ENCODE measurements at places on chromosomes 2 and 18.

GRCh38 chr2:129934044-129934822 is 45.2 kb upstream of the RAB6C start:
- DNase-seq: no peak

DNA sequence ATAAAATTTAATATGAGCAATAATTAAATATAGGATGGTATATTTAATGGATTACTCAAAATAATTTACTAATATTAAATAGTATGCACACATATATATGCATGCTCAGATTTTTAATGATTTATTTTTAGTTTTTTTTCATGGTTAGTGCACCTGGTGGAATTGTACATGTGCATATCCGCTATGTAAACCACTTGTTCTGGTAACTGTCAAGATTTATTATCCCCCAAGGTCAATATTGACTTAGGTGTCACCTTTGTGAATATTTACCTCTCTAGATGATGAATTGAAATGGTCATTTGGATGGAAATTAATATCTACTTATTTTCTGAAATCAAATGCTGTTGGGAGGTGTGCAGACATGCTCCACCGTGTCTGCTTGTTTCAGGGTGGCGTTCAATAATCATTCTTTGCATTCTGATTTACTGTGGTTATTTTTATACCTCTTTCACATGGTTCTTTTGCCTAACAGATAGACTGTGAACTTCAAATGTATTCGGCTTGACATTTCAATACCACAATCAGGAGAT is 14.7 kb downstream of the CNTNAP5 start:
- DNase-seq: no peak

DNA sequence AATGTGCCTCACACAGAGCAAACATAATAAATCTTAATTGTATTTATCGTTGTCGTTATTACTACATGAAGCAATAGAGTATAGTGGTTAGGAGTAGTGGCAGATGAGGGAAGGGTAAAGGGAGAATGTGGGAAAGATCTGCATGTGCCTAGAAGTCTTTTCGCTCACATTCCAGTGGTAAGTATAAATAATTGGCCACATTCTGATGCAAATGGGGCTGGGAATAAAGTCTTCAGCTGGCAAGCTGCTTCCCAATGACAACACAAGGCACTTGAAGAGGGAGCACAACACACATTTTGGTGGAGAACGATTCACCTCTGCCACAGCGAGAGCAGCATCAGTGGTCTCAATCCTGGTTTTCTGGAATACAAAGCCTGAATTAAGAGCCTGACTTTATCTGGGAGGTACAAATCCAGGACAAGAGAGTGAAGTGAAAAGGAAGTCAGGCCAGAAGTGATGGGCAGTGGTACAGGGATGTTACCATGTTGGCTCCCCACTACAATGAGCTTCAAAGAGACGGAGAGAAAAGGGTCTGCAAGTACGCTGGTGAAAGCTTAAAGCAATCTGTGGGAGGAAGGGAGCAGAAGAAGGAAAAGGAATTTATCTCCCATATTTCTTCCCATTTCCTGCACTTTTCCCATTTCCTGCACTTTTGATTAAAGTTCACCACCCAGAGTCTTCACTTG is 112.3 kb downstream of the ARHGAP15 start:
- DNase-seq: no peak

DNA sequence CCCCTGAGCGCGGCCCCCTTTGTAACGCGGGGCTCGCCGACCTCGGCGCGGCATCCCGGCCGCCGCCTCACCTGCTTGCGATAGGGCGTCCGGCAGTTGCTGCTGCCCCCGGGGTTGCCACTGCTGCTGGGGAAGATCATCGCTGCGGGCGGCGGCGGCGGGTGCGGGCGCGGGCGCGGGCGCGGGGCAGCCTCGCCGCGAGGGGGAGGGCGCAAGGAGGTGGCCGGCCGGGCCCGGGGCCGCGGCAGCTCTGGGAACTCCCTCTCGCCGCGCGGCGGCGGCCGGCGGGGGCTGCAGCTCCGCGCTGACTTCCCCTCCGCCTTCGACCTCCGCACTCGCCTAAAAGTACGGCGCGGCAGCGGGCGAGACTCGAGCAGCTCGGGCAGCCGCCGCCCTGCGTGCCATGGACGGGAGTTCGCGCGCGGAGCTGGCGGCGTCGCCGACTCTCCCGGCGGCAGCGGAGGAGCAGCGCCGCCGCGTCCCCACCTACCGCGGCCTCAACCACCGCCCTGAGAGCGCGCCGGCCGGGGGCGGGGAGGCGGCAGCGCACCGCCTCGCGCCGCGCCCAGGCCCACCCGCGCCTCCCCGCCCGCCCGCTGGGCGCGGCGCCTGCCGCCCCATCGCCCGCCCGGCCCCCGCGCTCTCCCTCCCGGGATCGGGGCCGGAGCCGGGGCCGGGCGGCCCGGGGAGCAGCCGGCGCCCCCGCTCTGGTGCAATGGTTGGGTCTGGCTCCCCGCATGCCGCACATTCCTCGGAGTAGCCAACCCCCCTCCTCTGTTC is 86.0 kb downstream of the RBMS1 start:
- peak; percentile 35 for DNase-seq

- DNase-seq: no peak
Observed at GRCh38 chr18:45014047-45014501, 333.4 kb downstream of the SETBP1 start.

- no peak for DNase-seq
Observed at GRCh38 chr18:43129946-43130524, 14.6 kb upstream of the RIT2 start.

DNA sequence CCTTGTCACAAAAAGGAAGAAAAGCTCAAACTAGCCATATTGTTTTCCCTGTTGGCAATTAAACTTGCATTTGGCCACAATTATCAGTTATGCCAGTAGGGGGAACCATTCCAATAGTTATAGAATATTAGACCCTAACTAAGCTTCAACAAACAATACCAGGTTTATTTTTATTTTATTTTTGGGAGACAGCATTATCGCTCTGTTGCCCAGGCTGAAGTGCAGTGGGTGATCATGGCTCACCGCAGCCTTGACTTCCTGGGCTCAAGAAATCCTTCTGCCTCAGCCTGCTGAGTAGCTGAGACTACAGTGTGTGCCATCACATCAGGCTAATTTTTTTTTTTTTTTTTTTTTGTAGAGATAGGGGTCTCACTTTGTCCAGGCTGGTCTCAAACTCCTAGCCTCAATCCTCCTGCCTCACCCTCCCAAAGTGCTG is 102.1 kb downstream of the ATAD2B start:
- DNase-seq: no peak

- DNase-seq: no peak
Observed at GRCh38 chr2:53445383-53446070, 322.1 kb upstream of the CHAC2 start.

- no peak for DNase-seq
Observed at GRCh38 chr2:220789961-220790360, 782.1 kb downstream of the EPHA4 start.

- DNase-seq: no peak
Observed at GRCh38 chr18:38789141-38789540, 1223.5 kb upstream of the CELF4 start.

DNA sequence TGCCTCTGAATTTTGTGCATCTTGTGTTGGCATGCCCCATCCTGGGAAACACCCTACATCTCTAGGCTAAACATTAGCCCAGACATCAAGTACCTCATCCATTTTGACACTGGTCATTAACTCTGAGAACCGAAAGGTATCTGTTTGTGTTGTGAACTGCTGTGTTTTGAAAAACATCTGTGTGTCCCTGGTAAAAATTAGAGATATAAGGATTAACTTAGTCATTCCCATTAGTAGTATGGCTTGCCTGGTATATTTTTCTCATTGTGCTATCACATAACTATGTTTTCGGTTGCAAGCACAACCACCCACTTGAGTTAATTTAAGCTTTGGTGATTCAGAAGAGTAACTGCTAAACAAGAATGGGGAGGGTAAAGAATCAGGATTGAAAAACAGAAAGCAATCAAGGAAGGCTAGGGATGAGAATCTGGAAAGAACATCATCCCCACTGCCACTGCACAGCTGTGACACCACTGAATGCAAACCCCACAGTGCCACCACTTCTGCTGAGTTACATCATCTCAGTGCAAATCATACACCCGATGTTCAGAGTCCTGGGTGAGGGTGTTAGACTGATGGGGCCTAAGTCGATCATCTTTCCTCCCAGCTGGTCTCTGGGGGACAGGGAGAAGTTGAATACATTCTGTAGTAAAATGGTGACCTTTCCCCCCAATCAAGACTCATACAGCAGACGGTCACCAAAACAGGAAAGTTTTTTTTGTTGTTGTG is 234.0 kb downstream of the EPHA4 start:
- DNase-seq: no peak

GRCh38 chr18:77528872-77529271 is 279.2 kb downstream of the GALR1 start:
- no peak for DNase-seq

DNA sequence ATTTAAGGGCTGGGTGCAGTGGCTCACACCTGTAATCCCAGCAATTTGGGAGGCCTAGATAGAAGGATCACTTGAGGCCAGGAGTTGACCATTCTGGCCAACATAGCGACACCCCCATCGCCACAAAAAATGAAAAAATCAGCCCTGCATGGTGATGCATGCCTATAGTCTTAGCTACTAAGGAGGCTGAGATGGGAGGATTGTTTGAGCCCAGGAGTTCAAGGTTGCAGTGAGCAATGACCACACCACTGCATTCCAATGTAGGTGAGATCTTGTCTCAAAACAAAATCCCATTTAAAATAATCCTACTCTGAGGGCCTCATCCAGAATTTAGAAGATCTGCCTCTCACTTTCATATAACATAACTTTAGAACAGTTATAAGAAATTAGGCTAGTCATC is 2.7 kb upstream of the SERTAD2 start:
- no peak for DNase-seq

- DNase-seq: peak; percentile 26
Observed at GRCh38 chr2:233418761-233419546, 64.7 kb downstream of the DGKD start.

GRCh38 chr18:63185984-63186383 is 133.6 kb downstream of the BCL2 start:
- DNase-seq: no peak

Data from stimulated activated CD8-positive, alpha-beta memory T cell treated with anti-CD3 and anti-CD28 coated beads, Interleukin-7, amount 100 ng/mL, for 48 hours (primary cell).